ENCODE measurements at places on chromosomes 7 and 10. TPM values are rescaled to one million over a fixed set of nuclear protein-coding genes. Genes with fewer than 3 reads are reported as not detected.

DNA sequence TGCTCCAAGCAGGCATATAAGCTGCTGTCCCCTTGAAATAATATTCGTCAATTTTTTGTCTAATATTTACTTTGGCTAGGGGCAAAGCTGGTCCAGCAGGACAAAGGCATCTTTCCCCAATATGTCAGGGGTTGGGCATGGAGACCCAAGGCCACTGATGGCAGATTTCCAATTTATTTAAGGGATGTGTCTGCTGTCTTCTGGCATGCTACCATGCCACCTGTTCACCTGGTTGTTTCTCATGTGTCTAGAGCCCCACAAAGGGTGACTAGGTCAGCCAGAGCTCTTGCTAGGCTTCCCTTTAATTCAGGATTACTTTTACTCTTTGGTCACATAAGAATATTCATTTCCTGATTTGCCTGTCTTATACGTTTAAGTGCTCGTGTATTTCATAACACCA lies 22.1 kb upstream of the SYPL1 start:
- DNase-seq, result no peak

Gene TUBAL3
- not detected for total RNA-seq

- no peak for DNase-seq
Measured at GRCh38 chr7:147941381-147941780, 649.2 kb upstream of the C7orf33 start.

DNA sequence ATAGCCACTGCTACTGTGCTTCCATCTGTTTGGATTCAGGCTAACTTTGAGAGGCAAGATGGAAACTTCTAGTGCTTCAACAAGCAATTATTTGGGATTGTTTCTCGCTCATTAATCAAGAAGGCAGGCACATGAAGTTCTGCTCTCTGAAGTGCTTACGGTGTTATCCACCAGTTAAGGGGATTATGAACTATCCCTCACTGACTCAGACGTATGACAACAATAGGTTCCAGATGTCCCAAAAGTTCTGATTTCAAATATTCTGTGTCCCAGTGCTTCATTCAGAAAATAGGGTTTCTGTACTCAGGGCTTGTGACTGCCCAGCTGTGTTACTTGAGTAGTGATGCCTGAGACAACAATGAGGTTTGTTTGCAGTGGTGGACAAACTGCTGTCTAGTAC lies 81.0 kb downstream of the HACD1 start:
- no peak for DNase-seq

- no peak for DNase-seq
Measured at GRCh38 chr10:61764486-61764885, 101.8 kb downstream of the CABCOCO1 start.

Gene TMUB1
- 44.9 TPM for total RNA-seq

DNA sequence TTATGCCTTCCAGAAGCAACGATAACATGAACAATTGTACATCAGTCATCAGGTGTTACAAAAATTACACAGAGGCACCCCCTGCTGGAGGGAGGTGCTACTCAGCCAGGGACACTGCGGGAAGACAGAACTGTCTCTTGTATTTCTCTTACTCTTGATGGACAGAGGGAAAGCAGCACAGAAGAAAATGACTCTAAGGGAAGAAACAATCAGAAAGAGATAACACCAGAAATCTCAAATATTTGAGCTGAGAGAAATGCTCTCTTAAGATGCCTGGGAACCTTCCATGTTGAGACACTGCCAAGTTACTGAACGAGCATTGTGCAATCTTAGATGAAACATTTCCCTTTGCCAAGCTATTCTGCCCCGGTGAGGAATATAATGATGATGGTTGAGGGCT lies 227.6 kb upstream of the NPSR1 start:
- DNase-seq, result peak; percentile 67

Gene CXCL12
- total RNA-seq, result 48.2 TPM

GRCh38 chr7:70405241-70405640 lies 726.7 kb upstream of the GALNT17 start:
- DNase-seq, result peak; percentile 33

Gene PNLIPRP2
- total RNA-seq, result not detected

GRCh38 chr10:109474812-109475211 lies 448.5 kb downstream of the XPNPEP1 start:
- no peak for DNase-seq

DNA sequence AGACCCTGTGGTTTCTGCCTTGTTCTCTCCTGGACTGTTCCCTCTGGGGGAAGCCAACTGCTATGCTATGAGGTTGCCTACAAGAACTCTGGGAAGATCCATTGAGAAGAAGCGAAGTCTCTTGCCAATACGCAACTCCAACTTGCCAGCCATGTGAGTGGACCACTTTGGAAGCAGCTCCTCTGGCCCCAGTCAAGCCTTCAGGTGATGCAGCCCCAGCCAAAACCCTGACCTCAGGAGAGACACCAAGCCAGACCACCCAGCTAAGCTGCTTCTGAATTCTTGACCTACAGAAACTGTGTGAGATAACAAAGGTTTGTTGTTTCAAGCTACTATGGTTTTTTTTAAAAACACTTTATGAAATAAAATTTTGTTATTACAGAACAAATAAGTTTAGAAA lies 20.2 kb upstream of the MYL7 start:
- no peak for DNase-seq

GRCh38 chr10:72334825-72335393 lies 19.8 kb downstream of the DNAJB12 start:
- peak; percentile 93 for DNase-seq

Gene CYP26C1
- total RNA-seq, result not detected

Gene FAM237B
- not detected for total RNA-seq

GRCh38 chr7:3082831-3083230 lies 39.2 kb upstream of the CARD11 start:
- no peak for DNase-seq

DNA sequence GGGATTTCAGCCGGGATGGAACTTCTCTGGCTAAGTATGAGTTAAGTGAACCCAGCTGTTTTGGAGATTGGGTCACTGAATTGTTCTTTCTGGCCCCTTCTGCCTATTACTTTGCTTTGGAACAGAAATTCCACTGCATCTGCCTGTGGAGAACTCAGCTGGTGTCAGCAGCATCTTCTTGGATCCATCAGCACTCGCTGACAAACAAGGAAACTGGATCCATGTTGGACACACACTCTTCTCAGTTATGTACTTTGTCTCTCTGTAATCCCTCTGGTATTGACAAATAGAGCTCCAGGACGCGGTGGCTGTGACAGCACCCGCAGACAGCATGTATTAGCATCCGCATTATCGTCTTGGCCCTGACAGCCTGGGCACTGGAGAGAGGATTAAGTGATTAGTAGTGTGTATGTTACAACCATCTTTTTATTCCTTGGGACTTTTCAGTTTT lies 73.0 kb upstream of the BMPER start:
- DNase-seq, result no peak

DNA sequence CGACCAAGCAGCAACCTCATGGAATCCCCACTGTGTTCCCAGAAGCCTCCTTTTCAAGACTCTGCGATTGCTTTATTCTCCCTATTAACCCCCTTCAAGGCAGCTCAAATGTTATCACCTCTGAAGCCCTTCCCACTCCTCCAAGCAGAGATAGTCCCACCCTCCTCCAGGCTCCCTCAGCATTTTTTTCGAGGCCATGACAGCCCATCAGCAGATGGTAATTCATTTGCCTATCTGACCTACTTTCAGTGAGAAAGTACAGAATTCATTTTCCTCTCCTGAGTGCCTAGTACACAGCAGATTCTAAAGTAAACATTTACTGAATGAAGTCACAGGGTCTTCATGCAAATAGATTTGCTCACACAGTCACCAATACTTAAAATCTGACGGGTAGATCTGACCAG lies 47.8 kb downstream of the HERPUD2 start:
- DNase-seq, result no peak

GRCh38 chr7:151960449-151960848 lies 4.2 kb downstream of the GALNTL5 start:
- no peak for DNase-seq

DNA sequence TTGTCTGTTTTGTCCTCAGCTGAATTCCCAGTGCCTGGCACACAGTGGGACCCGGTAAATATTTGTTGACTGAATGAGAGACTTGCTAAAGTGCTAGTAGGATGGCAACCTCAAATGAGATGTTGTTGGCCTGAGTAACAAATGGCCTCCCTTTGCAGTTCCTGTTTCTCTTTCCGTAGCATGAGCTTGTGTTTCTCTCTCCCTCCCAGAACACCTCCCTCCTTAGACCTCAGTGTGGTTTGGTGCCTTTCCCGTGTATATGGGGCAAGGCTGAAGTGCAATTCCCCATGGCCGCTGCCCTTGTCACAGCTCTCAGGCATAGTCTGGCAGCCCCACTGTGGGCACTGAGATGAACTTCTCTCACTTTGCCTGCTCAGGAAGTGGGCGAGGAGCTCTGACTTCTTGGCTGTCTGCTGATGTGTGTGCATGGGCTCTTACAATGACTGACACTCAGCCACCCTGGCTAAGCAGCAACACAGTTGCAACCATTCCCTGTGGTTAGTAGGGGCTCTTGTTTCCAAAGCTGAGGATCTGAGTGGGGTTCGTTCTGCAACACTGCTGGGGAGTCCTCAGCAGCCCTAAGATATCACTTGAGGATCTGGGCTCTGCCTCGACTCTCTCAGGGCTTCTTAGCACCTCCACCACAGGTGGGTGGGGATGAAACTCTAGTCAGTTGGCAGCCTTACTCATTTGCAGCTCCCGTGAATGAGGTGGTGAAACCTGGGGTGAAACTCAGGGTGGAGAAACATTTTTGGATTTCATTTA lies 136.1 kb downstream of the ICA1 start:
- DNase-seq, result no peak

GRCh38 chr10:33334153-33334804 lies at the start of gene NRP1:
TSS of gene NRP1 (minus strand) at chr10:33334667. CDS start at chr10:33334382, 285 bp downstream.
- DNase-seq, result no peak

DNA sequence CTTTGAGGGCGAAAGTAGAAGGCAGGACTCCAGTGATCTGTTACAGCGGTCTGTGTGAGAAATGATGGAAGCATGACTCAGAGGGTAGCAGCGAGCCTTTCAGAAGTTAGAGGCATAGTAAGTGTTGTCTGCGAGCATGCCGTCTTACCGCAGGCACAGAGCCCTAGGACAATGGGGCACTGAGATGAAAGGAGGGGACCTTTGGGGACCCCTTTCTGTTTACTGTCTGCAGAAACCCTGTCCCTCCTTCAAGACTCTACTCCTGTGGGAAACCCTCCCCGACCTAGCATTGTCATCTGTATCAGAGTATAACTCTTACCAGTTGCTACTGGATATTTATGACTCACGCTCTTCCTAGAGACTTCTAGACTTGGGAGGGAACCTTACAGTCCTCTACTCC lies 87.2 kb upstream of the AGK start:
- DNase-seq, result peak; percentile 68

Gene UPK3B
- not detected for total RNA-seq

GRCh38 chr7:117188949-117189592 lies 133.8 kb downstream of the WNT2 start:
- peak; percentile 21 for DNase-seq

Gene OPN4
- not detected for total RNA-seq

Gene CPA1
- total RNA-seq, result not detected

GRCh38 chr7:38317515-38317914 lies 44.1 kb upstream of the TARP start:
- no peak for DNase-seq

DNA sequence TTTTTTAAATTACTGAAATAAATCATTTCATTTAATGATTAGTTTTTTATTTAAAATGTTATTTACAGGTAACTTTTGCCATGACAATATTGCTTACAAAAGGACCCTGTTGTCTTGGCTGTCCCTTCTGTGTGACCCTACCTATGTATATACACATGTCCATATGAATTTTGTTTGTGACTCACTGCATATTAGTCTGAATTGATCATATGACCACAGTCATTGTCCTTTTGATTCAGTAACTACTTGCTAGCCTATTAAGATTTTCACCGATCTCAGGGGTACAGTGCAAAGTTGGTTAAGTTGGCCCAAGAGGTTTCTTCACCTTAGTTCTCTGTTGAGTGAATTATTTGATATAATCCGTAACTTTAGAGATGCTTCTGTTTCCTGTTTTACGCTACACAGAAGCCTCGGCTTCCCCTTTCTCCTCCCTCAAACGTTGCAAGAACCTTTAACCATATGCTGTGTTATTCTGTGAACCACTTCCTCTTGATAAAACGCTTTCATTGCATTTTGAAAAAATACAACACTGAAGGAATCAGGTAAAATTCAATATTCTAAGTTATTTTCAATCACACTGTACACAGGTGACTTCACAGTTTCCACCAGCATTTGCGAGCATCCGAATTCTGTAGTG lies 43.9 kb downstream of the APBB1IP start:
- no peak for DNase-seq

Gene OPALIN
- not detected for total RNA-seq

DNA sequence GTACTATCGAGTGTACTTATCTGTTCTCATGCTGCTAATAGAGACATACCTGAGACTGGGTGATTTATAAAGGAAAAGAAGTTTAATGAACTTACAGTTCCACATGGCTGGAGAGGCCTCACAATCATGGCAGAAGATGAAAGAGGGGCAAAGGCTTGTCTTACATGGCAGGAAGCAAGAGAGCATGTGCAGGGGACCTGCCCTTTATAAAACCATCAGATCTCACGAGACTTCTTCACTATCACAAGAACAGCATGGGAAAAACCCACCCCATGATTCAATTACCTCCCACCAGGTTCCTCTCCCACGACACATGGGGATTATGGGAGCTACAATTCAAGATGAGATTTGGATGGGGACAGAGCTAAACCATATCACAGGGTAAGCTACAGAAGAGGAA lies 4.5 kb downstream of the NDUFA5 start:
- DNase-seq, result no peak

Gene ITGA8
- not detected for total RNA-seq

DNA sequence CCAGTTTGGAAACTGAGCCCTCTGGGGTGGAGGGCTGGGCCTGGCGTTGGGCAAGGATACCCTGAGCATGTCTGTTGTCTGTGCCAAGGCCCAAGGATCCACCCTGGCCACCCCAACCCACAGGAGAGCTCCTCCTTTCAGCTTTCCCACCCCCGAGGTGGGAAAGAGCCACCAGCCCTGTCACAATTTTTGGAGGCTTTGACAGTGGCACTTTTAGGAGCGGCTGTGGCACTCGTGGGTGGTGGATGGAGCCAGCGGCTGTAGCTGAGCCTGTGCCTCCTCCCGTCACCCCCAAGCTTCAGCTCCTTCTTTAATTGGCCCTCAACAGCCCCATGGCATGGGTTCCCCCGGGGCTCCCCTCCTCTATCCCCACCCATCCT lies 18.2 kb upstream of the ZNF862 start:
- no peak for DNase-seq

Gene ADIRF
- not detected for total RNA-seq

- DNase-seq, result peak; percentile 15
Measured at GRCh38 chr10:51422311-51423120, 276.9 kb downstream of the CSTF2T start.

Measured in astrocyte (in vitro differentiated cells and primary cell).